GM23338 (cell line): ENCODE measurements at places on chromosomes 3 and 15.
A peak's percentile ranks its signal among the peaks of the same experiment; 100 is the strongest.

GRCh38 chr15:26087395-26087794 is 224.3 kb upstream of the ATP10A start:
- DNase-seq = no peak
- no peaks in the 10 kb centered on the region for H3K36me3 ChIP-seq
- peaks cover 17% of the 10 kb centered on the region for H3K4me1 ChIP-seq
- H3K27ac ChIP-seq = no peak overlapping the region
- no peaks in the 10 kb centered on the region for H3K27me3 ChIP-seq
- H3K4me3 ChIP-seq = no peak overlapping the region

- no peak overlapping the region for H3K27ac ChIP-seq
- H3K4me3 ChIP-seq = no peak overlapping the region
- H3K27me3 ChIP-seq = no peaks in the 10 kb centered on the region
- 0 out of 2 replicates have a peak, but pooled peaks cover 3% of the 10 kb centered on the region for H3K4me1 ChIP-seq
Measured at GRCh38 chr3:107966276-107966675, 124.6 kb downstream of the CD47 start.

- H3K27ac ChIP-seq = no peak overlapping the region
- no peak overlapping the region for H3K4me3 ChIP-seq
- no peaks in the 10 kb centered on the region for H3K27me3 ChIP-seq
Measured at GRCh38 chr3:156790156-156790555, 36.0 kb upstream of the LEKR1 start.

DNA sequence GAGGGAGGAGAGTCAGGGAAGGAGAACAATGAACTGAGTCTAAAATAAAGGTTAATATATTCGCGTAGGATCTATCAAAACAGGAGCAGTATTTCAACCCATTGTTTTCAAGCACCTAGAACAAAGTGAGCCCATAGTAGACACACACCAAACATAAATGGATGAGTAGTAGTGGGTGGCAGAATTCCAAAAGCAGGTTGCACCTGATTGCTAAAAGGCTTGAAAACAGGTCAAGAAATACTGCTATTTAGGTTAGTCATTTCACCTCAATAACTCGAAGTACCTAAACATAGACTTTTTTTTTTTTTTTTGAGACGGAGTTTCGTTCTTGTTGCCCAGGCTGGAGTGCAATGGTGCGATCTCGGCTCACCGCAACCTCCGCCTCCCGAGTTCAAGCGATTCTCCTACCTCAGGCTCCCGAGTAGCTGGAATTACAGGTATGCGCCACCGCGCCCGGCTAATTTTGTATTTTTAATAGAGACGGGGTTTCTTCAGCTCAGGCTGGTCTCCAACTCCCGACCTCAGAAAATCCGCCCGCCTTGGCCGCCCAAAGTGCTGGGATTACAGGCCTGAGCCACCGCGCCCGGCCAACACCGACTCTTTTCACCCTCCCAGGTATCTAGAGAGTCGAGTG is 855 bp upstream of the ABHD5 start:
- no peaks in the 10 kb centered on the region for H3K27me3 ChIP-seq
- no peak for DNase-seq
- H3K4me1 ChIP-seq = peaks cover 32% of the 10 kb centered on the region
- no peaks in the 10 kb centered on the region for H3K36me3 ChIP-seq
- peak overlapping the region; percentile 66 for H3K4me3 ChIP-seq

GRCh38 chr3:194738254-194739093 is 52.8 kb downstream of the FAM43A start:
- H3K27me3 ChIP-seq = no peaks in the 10 kb centered on the region
- H3K4me3 ChIP-seq = no peak overlapping the region
- H3K27ac ChIP-seq = no peak overlapping the region

DNA sequence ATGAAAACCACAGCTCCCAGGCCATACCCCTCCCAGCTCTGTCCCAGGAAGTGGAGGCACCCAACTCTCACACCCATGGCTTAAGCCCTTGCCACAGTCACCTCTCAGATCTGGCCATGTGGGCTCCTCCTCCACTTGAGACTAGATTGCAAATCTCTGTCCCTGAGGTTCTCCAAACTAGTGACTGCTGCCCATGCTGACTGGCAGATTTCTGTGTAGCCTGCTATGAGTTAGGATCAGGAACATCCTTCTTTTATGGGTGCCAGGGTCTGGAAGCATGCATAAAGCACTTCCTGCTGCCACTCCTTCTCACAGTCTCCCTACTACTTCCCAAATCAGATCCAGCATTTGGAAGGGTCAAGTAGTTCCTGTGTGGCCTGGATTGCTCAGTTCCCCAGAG is 59.6 kb upstream of the GOLIM4 start:
- DNase-seq = no peak
- no peaks in the 10 kb centered on the region for H3K27me3 ChIP-seq
- no peak overlapping the region for H3K27ac ChIP-seq
- no peaks in the 10 kb centered on the region for H3K4me1 ChIP-seq
- no peaks in the 10 kb centered on the region for H3K36me3 ChIP-seq
- H3K4me3 ChIP-seq = no peak overlapping the region

DNA sequence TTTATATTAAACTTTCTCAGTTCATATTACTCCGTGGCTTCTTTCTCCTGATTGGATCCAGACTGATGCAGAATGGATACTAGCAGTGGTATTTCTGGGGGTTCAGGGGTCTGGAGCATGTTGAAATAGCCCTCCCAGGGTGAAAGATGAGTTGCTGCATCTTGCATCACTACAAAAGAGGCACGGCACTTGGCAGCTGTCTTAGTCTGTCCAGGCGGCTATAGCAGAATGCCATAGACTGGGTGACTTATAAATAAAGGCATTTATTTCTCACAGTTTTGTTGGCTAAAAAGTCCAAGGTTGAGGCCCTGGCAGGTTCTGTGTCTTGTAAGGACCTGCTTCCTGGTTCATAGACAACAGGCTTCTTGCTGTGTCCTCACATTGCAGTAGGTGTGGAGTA is 660 bp upstream of the BCL2L10 start:
- no peaks in the 10 kb centered on the region for H3K36me3 ChIP-seq
- no peak overlapping the region for H3K27ac ChIP-seq
- DNase-seq = no peak
- H3K4me3 ChIP-seq = no peak overlapping the region
- peaks cover 42% of the 10 kb centered on the region for H3K27me3 ChIP-seq

DNA sequence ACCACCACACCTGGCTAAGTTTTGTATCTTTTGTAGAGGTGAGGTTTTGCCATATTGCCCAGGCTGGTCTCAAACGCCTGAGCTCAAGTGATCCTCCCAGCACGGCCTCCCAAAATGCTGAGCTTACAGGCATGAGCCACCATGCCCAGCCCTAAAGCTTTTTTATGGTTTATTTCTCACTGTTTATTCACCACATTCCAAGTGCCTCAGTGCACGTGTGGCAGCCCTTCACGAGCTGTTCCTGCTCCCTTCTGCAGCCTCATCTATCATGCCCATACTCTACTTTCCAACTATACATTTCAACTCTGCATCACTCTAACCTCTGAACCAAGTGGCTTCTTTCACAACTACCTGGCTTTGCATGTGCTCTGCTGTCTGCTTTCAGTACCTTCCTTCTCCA is 17.9 kb upstream of the OSBPL11 start:
- no peak overlapping the region for H3K4me3 ChIP-seq
- H3K27ac ChIP-seq = no peak overlapping the region
- H3K36me3 ChIP-seq = no peaks in the 10 kb centered on the region
- no peaks in the 10 kb centered on the region for H3K27me3 ChIP-seq

GRCh38 chr3:121957674-121958415 is 63.6 kb downstream of the SLC15A2 start:
- no peak for DNase-seq
- no peak overlapping the region for H3K4me3 ChIP-seq
- H3K4me1 ChIP-seq = peaks cover 16% of the 10 kb centered on the region
- H3K27me3 ChIP-seq = no peaks in the 10 kb centered on the region
- no peak overlapping the region for H3K27ac ChIP-seq

DNA sequence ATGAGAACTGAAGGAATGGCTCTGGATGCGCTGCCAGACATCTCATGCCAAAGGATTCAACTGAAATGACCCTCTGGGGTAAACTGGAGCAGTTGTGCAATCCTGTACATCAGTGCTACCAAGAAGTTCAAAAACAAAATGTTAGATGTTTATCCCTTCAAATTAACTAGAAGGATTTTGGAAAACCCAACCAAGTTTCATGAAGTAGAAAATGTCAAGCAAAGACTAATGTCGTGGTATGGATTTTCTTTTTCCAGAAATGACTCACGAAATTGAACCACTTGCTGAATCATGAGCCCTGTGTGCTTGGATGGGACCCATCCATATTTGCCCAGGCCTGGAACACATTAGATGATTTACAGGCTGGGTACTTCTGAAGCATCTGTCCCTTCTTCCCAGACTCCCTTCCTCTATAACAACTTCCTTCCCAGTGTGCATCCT is 101.6 kb downstream of the LRTM1 start:
- H3K4me3 ChIP-seq = no peak overlapping the region
- peaks cover 34% of the 10 kb centered on the region for H3K27me3 ChIP-seq
- DNase-seq = no peak
- no peak overlapping the region for H3K27ac ChIP-seq

- H3K4me3 ChIP-seq = no peak overlapping the region
- no peak overlapping the region for H3K27ac ChIP-seq
Measured at GRCh38 chr3:94083261-94083660, 20.4 kb downstream of the NSUN3 start.

GRCh38 chr15:92812271-92812670 is 87.9 kb upstream of the CHD2 start:
- DNase-seq = no peak
- H3K27ac ChIP-seq = no peak overlapping the region
- H3K4me1 ChIP-seq = peaks cover 29% of the 10 kb centered on the region
- no peaks in the 10 kb centered on the region for H3K36me3 ChIP-seq

- no peaks in the 10 kb centered on the region for H3K36me3 ChIP-seq
- DNase-seq = no peak
- no peaks in the 10 kb centered on the region for H3K27me3 ChIP-seq
- no peaks in the 10 kb centered on the region for H3K4me1 ChIP-seq
- no peak overlapping the region for H3K4me3 ChIP-seq
Measured at GRCh38 chr3:40660554-40660953, 135.8 kb downstream of the ZNF621 start.

GRCh38 chr15:94453227-94453988 is 222.0 kb downstream of the MCTP2 start:
- no peaks in the 10 kb centered on the region for H3K4me1 ChIP-seq
- H3K27ac ChIP-seq = no peak overlapping the region
- H3K36me3 ChIP-seq = no peaks in the 10 kb centered on the region
- no peaks in the 10 kb centered on the region for H3K27me3 ChIP-seq

GRCh38 chr3:134284438-134284837 is 33.8 kb upstream of the RYK start:
- H3K4me1 ChIP-seq = peaks cover 4% of the 10 kb centered on the region; the same call in 1 of the 2 replicates
- no peak overlapping the region for H3K4me3 ChIP-seq
- H3K36me3 ChIP-seq = no peaks in the 10 kb centered on the region
- DNase-seq = no peak
- H3K27me3 ChIP-seq = no peaks in the 10 kb centered on the region

DNA sequence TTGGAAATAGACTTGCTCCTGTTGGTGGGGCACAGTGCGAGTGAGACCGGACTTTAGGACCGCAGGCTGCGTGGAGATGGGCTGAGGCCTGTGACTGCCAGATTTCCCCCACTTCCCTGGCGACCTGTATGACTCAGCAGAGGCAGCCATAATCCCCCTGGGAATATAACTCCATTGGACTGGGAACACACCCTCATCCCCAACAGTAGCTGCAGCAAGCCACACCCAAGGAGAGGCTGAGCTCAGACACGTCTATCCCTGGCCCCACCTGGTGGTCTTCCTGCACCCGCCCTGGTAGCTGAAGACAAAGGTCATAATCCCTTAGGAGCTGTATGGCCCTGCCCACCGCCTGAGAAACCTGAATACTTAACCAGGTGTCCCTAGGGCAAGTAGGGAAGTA is 42.6 kb downstream of the DZIP1L start:
- no peak overlapping the region for H3K4me3 ChIP-seq
- peaks cover 4% of the 10 kb centered on the region; the same call in 1 of the 2 replicates for H3K4me1 ChIP-seq
- H3K27ac ChIP-seq = no peak overlapping the region
- H3K36me3 ChIP-seq = no peaks in the 10 kb centered on the region
- no peaks in the 10 kb centered on the region for H3K27me3 ChIP-seq
- peak; percentile 24 for DNase-seq

DNA sequence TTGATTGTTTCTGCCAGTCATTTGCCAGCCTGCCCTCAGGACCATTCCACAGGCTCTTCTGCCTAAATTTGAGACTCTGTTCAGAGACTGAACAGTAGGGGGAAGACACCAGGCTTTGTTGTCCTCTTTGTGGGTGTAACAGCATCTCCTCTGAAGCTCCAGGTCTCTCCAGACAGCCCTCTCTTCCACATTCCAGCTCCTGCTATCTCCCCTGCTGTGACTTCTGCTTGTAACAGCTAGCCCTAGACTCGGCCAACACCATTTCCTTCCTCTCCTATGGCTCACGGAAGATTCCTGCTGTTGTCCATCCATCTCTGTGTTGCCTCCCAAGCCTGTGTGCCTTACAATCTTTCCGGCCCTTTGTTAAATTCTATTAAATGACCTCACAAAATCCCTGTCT is 40.2 kb downstream of the SUCLG2 start:
- peaks cover 3% of the 10 kb centered on the region for H3K4me1 ChIP-seq
- H3K4me3 ChIP-seq = no peak overlapping the region
- H3K27ac ChIP-seq = no peak overlapping the region
- H3K36me3 ChIP-seq = no peaks in the 10 kb centered on the region

- no peaks in the 10 kb centered on the region for H3K4me1 ChIP-seq
- no peak overlapping the region for H3K27ac ChIP-seq
- no peaks in the 10 kb centered on the region for H3K27me3 ChIP-seq
- DNase-seq = no peak
Measured at GRCh38 chr3:134666466-134666865, 15.6 kb upstream of the KY start.

GRCh38 chr3:15206662-15207576 is 873 bp downstream of the CAPN7 start:
- DNase-seq = peak; percentile 19
- H3K27me3 ChIP-seq = no peaks in the 10 kb centered on the region
- peak overlapping the region; percentile 74 for H3K4me3 ChIP-seq
- no peaks in the 10 kb centered on the region for H3K36me3 ChIP-seq
- no peak overlapping the region; the same call in 1 of the 2 replicates for H3K27ac ChIP-seq
- no peaks in the 10 kb centered on the region for H3K4me1 ChIP-seq

GRCh38 chr3:123859177-123859576 is 25.0 kb downstream of the MYLK start:
- no peaks in the 10 kb centered on the region for H3K4me1 ChIP-seq
- H3K4me3 ChIP-seq = no peak overlapping the region
- H3K27ac ChIP-seq = no peak overlapping the region
- no peak for DNase-seq
- H3K36me3 ChIP-seq = no peaks in the 10 kb centered on the region
- no peaks in the 10 kb centered on the region for H3K27me3 ChIP-seq

DNA sequence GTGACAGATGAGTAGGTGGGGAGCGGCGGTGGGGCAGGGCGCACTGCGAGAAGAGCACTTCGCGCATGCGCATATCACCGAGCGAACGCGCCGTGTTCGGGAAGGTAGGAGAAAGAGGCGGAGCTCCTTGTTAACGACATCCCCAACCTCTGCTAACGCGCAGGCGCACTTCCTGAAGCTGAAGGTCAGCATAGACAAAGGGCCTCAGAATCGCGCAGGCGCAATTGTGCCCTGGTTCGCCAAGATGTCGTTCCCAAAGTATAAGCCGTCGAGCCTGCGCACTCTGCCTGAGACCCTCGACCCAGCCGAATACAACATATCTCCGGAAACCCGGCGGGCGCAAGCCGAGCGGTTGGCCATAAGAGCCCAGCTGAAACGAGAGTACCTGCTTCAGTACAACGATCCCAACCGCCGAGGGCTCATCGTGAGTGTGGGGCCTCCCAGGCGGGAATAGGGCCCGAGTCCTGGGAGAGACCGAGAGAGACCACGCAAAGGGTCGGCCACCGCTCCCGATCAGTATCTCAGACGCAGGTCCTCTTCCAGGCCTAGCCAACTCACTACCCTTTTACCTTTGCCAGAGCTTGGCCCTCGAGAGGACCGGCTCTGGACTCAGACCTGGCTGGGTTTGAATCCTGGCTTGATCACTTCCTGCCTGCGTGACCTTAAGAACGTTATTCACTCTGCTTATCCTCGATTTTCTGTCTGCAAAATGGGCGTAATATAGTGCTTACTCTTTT is at the start of gene NDUFB4:
Gene NDUFB4, plus strand, starts transcription at position 221 of the 737 bp plus-strand sequence. Its CDS starts 24 bp downstream, at position 245.
- peak within 1 kb of the TSS; percentile 92 for H3K27ac ChIP-seq
- H3K4me1 ChIP-seq = peaks cover 8% of the 10 kb centered on the region
- H3K4me3 ChIP-seq = peak within 1 kb of the TSS; percentile 82
- DNase-seq = peak; percentile 99
- H3K36me3 ChIP-seq = peaks cover 11% of the 10 kb centered on the region; the same call in 1 of the 2 replicates
